ENCODE measurements at places on chromosomes 1 and 21.

GRCh38 chr1:180358649-180359048 lies 128.6 kb downstream of the LHX4 start:
- DNase-seq, result peak; percentile 57

DNA sequence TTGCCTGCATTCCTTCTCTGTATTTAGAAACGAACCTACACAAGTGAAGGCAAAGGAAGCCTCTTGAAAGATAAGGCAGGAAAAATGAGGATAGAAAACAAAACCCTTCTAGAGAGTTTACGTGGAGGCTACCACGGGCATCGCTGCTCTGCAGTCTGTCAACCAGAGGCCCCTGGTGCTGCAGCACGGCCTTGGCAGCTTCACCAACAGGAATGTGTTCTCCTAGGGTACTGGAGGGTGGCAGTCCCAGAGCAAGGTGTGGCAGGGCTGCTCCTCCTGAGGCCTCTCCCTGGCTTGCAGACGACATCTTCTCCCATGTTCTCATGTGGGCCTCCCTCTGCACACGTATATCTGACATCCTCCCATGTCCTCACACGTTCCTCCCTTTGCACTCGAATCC lies 57.6 kb upstream of the SAMD11 start:
- no peak for DNase-seq

DNA sequence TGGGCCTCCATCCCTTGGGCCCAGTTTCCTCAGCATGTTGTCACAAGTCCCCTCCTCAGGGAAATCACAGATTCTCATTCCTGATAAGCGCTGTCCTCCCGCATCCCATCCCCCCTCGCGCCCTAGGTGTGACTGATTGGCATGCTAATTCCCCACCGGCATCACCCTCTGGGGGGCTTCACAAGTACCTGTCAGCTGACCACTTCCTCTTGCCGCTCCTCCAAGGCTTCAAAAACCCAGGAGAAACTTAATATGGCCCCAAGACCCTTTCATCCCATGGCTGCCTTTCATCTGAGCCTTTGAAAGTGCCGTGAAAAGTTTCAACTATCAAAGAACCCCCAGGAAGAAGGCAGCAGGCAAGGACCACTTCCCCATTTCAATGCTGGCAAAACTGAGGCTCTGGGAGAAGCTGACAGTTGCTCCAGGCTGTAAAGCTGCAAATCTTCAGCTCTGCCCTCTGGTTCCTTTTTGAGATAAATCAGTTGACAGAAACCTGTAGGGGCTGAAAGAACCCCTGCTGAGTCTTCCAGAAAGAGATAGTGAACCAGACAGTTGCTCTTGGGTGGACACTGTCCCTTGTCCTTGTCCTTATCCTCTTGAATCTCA lies 12.8 kb upstream of the MIXL1 start:
- DNase-seq, result no peak

- DNase-seq, result no peak
These were observed 8.0 kb downstream of the SMIM12 start for GRCh38 chr1:34851431-34852105.

DNA sequence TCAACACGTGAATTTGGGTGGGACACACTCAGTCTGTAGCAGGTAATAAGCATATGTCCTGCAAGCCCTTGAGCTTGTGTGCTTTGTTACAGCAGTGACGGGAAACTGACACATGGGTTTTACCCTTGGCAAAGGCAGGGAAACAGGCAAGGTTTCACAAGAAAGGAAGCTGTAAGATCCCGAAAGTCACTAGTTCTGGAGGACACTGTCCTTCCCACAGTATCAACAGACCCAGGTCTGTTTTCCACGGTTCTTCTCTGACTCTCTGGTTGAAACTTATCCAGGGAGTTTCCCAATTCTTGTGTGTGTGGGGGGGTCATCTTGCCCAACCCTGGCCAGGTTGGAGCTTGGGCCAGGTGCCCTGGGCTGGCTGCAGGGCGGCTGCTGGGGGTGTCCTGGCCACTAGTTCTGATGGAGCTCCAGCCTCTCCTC lies 29.3 kb upstream of the ZBTB21 start:
- DNase-seq, result no peak

- no peak for DNase-seq
These were observed 15.1 kb downstream of the RNF223 start for GRCh38 chr1:1058921-1059493.

- DNase-seq, result no peak
These were observed 147.2 kb downstream of the CRB1 start for GRCh38 chr1:197415221-197415620.

- no peak for DNase-seq
These were observed 35.8 kb downstream of the IER5 start for GRCh38 chr1:181124291-181124751.

All from NCI-H446 (cell line).